ENCODE measurements at places on chromosomes 12 and 14.

- DNase-seq: no peak
Observed at GRCh38 chr14:78248501-78249090, 78.4 kb downstream of the NRXN3 start.

- DNase-seq: no peak
Observed at GRCh38 chr12:82904219-82904790, 217.6 kb downstream of the TMTC2 start.

GRCh38 chr14:64759555-64759938 lies 55.3 kb downstream of the PLEKHG3 start:
- DNase-seq: no peak

DNA sequence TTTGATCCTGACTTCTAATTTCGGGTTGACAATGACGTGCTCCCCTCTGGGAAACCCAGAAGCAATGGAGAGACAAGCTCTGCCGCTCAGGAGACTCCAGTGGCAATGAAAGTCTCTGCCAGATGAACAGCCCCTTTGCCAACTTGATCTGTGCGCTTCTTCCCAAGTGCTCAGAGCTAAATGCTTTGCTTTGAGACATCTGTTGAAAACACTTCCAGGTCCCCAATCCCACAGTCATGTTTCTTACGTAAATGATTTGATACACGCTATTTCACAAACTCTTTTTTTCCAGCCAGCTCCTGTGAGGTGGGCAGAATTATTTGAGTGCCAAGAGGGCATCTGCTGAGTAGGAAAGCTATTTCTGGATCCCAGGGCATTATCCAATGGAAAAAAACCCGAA lies 147.6 kb downstream of the RIMBP2 start:
- no peak for DNase-seq

DNA sequence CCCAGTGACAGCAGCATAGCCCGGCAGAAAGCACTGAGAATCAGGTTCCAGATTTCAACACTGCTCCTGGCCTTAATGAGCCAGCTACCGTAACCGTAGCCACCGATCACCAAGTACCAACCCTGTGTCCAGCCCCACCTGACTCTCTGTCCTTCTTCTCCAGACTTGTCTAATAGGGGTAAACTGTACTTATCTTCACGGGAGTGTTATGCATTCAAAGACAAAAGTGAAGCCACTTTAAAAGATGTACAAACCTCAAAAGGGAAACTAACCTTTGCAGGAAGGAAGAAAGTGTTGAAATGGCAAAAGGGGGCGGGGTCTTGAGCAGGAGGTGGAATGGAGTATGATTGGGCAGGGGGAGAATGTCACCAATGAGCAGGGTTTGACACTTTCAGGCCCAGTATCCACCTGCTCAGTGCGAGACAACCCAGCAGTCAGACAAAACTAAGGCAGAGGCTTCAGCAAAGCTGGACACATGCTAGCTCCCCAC lies 226.1 kb downstream of the CHST11 start:
- no peak for DNase-seq

GRCh38 chr14:69400154-69400553 lies 1.7 kb downstream of the SLC39A9 start:
- DNase-seq: no peak

DNA sequence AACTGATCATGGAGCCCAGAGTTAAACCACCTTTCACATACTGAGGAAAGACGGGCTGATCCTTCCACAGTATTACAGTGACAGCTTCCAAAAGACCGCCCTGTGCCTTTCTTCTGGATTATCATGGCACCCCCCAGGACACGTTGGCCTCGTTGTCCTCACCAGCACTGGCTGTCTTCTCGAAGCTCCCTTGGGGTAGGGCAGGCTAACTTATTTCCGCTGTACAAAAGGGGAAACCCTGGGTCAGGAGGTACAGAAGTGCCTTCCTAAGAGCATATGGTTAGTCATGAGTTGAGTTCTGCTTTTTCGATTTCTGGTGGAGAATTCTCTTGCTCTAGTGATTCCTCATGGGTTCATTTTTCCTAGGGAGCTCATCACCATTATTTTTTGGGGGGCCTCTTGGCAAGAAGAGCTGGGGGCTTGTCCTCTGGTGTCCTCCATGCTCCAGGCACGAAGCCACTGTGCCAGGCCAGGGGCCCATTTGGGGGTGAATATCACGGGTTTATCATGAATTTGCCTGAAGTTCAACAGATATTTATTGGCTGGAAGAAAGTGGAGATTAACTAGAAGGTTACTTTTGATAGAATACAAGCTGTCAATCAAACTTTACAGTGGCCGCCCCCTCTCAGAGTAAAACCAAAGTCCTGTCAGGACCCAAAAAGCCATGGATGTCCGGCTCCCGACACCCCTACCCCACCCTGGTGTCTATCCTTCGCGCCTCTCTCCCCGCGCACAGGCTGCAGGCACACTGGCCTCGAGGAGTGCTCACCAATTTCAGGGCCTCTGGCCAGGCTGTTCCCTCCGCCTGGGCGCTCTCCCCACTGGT lies 8.8 kb upstream of the TRAF3 start:
- no peak for DNase-seq

GRCh38 chr12:123076604-123077297 lies 74.1 kb downstream of the PITPNM2 start:
- DNase-seq: no peak

- no peak for DNase-seq
Observed at GRCh38 chr12:125255935-125256633, 190.8 kb downstream of the AACS start.

- no peak for DNase-seq
Observed at GRCh38 chr12:5294274-5295070, 137.4 kb upstream of the NTF3 start.
